NCI-H2171 treated with DMSO at 0.1 percent for 48 hours (cell line): ENCODE measurements at places on chromosomes 11 and 22.

DNA sequence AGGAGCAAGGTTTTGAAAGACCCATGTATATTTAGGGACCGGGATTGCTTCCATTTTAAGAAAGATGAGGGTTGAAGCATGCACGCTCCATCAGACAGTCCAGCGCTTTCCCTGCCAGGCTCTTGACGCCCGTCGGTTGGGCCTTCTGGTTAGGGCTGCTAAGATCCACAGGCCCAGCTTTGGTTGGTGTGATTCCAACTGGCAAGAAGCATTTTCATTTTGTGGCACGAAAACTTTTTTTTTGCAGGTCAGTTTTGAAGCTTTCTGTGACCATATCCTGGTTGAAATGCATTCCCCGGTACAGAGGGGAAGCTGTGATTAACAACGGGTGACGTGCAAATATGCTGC, 34.3 kb upstream of the MPPED1 start:
- no peak for DNase-seq

- DNase-seq: no peak
Observed at GRCh38 chr11:71537537-71537936, 288 bp upstream of the KRTAP5-8 start.

DNA sequence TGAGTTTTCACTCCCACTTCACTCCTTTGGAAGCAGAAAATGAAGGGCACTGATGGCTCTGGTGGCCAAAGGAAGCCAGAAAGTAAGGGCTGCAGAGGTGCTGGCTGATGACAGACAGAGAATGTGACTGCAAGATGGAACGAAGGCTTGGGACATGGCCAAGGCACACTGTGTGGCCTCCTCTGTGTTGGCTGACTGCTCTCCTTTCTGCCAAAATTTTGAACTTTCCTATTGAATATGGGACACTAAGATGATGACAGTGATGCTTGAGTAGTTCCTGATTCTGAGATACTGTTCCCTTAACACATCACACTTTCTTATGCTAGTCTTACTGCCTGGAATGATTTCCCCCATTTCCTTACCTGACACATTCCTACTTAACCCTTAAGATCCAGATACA, 156.4 kb downstream of the SWAP70 start:
- no peak for DNase-seq

GRCh38 chr11:64507832-64508375, 83.1 kb upstream of the SLC22A12 start:
- DNase-seq: no peak
